ENCODE measurements at places on chromosomes 2 and 18.
A peak's percentile ranks its signal among the peaks of the same experiment; 100 is the strongest.

DNA sequence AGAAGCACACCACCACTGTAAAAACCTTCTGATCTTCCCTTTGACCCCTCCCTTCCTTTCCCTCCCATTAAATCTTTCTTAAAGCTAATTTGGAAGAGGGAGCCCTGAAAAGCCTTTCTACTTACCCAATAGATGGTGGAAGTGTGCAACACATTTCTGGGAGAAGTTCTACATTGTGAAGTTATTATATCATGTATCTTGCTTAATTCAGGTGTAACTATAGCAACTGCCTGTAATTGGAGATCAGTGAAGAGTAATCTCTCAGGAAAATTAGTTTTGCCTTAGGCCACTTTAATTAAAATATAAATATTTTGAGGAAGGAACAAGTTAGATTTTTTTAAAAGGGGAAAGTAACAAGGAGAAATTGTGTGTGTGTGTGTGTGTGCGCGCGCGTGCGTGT lies 266.0 kb downstream of the SH3BP4 start:
- DNase-seq = no peak

DNA sequence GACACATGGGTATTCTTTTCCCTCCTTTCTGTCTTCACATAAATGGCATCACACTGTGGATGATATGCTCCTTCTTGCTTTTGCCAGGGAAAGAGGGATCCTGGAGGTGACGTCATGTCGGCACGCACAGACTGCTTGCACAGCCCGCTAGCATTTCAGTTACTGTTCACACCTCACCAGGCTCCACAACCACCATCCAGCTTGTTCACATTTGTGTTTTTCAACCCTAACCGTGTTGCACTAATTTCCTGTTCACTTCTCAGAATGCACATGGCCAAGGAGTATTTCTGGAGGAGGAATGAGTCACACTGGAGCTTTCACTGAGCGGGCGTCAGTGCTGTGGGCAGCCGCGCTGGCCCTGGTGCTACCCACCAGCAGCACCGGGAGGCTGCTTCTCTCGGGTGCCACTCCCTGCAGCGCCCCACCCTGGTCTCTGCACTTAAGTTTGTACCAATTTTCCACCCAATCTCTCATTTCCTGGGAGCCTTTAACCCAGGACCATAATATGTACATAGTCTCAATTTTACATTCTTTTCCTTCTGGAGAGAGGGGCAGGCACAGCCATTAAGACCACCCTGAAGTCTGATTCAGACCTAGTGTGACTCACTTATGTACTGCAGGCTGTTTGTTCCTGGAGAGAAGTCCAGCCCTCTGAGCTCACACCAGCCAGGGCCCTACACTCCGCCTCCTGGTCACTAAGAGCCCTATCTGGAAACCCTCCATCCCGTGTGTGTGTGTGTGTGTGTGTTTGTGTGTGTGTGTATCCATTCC lies 65.1 kb downstream of the MBP start:
- peak; percentile 88 for DNase-seq

DNA sequence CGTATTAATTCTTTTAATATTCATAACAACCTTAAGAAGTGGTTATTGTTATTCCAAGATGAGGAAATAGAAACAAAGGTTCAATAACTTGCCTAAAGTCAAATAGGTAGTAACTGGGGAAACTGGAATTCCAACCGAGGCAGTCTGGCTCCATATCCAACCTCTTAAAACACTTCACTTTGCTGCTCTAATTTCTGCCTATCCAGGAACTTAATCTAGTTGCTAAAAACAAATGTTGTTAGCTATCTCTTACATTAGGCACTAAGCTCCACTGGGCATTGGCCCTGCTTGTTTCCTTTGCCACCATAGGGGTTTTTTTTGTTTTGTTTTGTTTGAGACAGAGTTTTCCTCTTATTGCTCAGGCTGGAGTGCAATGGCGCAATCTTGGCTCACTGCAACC lies 24.8 kb downstream of the ERLEC1 start:
- DNase-seq = no peak

- DNase-seq = no peak
These were observed 52.2 kb downstream of the COLEC12 start for GRCh38 chr18:448116-448790.

- DNase-seq = peak; percentile 12
These were observed 1.8 kb downstream of the STRN start for GRCh38 chr2:36964496-36965058.

- no peak for DNase-seq
These were observed 231.9 kb upstream of the RAB6C start for GRCh38 chr2:129747500-129748125.

DNA sequence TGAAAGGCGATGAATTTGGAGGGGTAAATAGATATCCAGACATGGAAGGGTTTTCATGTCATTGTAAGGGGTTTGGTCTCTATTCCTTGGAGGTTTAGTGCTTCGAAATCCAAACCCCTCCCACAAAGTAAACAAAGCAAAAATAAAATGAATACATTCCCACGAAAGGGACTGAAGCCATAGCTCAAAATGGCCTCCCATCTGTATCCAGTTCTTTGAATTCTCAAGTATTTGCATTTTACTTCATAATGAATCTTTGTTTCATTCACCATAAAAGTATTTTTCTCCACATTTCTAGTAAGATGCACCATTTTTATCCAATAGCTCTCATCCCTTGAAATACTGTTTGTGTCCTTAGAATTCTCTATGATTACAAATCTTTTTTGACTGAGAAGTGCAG lies 103.2 kb upstream of the DTNA start:
- DNase-seq = no peak

DNA sequence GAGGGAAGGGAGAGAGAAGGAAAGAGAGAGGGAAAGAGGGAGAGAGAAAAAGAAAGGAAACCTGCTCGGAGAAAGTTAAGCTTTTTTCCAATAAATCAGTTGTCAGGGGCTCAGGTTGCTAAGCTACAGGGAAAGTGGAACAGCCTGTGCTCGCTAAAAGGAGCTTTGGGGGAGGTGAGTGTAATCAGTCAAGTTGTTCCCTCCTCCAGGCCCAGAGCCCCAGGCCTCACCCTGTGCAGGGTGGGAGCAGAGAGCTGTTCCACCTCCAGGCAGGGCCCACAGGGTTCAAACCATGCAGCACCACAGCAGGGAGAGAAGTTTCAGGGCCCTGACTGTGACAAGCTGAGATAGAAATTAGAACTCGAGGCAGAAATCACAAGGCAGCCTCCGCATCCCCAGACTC lies 56.4 kb upstream of the PPP1CB start:
- no peak for DNase-seq

- no peak for DNase-seq
These were observed 6.1 kb upstream of the DCC start for GRCh38 chr18:52333860-52334259.

GRCh38 chr2:116692988-116693387 lies 1121.5 kb upstream of the DDX18 start:
- DNase-seq = peak; percentile 4

DNA sequence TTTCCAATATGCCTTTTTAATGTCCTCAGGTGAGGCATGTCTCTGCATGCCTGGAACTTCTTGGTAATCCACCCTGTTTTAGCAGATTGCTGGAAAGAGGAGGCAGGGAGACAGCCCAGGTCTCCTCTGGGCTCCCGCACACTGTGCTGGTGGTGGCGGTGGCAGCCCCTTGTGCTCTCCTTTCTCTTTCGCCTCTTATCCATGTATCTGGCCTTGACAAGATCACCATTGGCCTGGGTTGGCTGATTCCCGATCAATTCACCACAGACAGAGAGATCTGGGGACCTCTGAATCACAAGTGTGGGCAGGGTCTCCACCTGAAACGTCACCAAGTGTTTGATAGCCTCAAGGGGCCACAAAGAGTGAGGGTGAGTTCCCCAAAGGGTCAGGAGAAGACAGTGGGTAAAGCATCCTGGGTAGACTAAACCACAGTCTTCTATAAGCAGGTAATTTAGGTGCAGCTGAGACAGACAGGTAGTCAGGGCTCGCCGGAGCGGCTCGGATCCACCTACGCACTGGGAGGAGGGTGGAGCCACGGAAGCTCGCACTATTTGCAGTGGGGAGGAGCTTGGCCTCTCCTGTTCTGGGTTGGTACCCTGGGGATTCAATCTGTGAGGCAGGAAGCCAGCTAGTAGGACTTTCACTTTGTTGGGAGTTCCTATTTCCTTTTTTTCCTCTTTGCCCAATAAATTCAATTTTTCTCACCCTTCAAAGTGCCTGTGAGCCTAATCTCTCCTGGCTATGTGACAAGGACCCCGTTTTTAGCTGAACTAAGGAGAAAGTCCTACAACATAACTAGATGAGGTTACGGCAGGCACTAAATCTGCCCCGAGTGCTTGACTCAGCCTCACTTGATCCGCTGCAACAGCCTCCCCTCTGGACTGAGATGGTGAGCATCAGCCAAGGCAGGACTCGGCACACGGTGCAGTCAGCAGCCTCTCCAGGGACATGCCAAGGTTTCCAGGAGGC lies 57.6 kb downstream of the SLC4A3 start:
- no peak for DNase-seq

GRCh38 chr2:160463245-160463644 lies 30.4 kb downstream of the RBMS1 start:
- DNase-seq = no peak

DNA sequence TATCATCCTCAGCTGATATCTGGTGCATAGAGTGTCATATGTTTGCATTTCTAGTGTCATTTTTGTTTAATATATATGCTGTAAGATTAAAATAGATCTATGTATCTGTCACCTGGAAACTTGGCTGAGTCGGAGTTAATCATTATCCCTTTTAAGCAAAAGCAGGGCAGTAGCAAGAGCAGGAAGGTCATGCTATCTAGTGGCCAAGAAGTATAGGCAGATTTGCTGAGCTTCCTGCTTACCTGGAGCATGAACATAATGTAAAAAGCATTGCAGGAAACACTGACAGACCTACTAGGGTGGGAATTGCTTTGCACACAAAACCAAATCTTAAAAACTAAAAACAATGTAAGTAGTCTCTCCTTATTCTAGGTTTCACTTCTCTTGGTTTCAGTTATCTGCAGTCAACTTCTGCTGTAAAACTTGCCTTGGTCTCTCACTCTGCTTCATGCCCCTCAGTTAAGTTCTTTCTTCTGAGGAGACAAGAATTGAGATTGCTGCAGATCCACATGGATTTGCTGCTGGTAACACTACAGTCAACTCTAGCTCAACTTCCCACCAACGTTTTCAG lies 295.3 kb downstream of the CDH7 start:
- DNase-seq = no peak

DNA sequence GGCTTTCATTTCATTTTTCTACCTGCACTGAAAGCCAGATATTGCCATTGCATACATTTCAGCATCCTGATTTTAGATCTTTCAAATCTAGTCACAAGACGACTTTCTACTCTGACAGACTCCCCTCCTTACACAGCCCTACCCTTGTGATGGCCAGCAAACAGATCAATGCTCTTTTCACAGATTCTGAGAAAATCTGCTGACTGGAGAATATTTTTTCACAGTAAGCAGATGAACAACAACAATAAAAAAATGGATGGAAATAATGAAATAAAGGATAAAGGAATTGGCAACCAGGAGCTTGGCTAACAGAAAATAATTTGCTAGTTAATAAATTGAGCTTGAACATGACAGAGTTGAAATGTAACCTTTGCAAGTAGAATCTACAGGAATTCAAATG lies 527.2 kb downstream of the IRS1 start:
- no peak for DNase-seq

DNA sequence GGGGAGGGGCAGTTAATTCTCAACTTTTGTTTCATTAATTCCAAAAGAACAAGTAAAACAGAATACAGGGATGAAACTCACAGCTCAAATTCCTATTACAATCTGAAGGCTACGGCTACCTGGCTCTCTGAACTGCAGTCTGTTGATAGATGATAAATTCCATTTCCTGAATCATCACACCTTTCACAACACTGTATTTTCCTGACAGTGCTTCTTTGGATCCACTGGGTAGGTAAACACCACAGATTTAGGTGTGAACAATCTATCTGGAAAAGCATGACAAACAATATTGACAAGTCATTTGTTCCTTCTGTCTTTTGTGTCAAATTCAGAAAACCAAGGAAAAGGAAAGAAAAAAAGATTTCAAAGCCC lies 843.2 kb downstream of the LRRTM4 start:
- DNase-seq = no peak

DNA sequence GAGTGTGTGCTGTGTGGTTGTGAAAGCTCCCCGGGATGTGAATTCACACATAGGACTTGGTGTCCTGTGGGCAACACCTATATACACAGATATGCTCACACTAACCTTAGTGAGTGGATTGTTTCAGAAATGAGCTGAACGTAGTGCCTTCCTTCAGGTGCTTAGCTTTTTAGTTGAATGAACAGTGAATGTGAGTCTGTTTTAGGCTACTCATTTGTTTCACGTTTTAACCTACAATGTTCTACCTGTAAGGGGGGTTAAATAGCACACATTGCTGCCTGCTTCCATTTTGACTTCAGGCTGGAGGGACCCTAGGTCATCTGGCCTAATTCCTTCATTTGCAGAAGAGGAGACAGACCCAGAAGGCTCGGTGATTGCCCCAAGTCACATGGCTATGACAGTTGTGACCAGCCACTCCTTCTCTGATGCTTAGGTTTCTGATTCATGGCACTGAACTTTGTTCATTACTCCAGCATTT lies 1.0 kb downstream of the PLEK start:
- DNase-seq = peak; percentile 56

DNA sequence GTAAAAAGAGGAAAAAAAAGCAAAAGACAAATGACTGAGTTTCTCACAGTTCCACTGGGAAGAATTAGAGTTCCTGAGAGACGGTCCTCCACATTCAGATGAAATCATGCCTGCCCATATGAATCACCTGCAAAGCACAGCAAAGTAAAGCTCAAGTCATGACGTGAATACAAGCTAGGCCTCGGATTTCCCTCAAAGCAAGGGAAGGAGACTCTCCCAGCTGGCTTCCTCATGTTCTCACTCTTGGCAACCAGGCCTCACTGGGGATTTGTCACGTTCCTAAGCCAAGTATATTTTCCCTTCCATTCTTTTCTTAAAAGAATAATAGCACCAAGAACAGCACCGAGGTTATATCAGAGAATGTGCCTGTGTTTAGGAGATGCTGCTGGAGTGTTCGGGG lies 47.0 kb downstream of the CYP27C1 start:
- no peak for DNase-seq

GRCh38 chr18:34820360-34821065 lies 110.4 kb downstream of the DTNA start:
- no peak for DNase-seq

DNA sequence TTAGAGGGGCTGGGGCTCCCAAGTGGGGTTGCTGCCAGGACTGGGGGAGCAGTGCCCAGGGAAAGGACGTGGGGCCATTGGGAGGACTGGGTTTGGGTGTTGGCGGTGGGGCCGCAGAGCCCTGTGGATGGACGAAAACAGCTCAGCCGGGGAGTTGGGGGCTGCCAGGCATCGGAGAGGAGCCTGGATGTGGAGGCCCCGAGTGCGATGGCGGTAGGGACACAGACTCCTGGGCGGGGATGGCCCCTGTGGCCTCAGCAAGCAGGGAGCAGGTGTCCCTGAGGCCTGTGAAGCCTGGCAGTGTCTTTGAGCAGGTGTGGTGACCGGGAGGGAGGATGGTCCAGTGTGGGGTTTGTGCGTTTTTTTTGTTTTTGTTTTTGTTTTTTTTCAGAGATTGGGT lies 13.3 kb downstream of the CTDP1 start:
- DNase-seq = no peak

- no peak for DNase-seq
These were observed 7.8 kb upstream of the ZNF532 start for GRCh38 chr18:58856881-58857280.
